Activated naive CD8-positive, alpha-beta T cell treated with anti-CD3 and anti-CD28 coated beads for 36 hours (primary cell): ENCODE measurements at places on chromosomes 6 and 20. TPM values are rescaled to one million over a fixed set of nuclear protein-coding genes. Genes with fewer than 3 reads are reported as not detected.

Gene OVOL2
- total RNA-seq, result not detected

GRCh38 chr6:87826424-87826823 is 124.4 kb upstream of the AKIRIN2 start:
- H3K27me3 ChIP-seq, result peaks cover 4% of the 10 kb centered on the region
- no peak overlapping the region for H3K4me3 ChIP-seq
- no peak overlapping the region for H3K27ac ChIP-seq
- H3K36me3 ChIP-seq, result no peaks in the 10 kb centered on the region
- DNase-seq, result no peak

- no peak overlapping the region for H3K27ac ChIP-seq
- no peaks in the 10 kb centered on the region for H3K4me1 ChIP-seq
- H3K36me3 ChIP-seq, result no peaks in the 10 kb centered on the region
- DNase-seq, result no peak
- no peaks in the 10 kb centered on the region for H3K27me3 ChIP-seq
- no peak overlapping the region for H3K4me3 ChIP-seq
These were observed 61.4 kb downstream of the CPNE5 start for GRCh38 chr6:36777801-36778200.

- no peaks in the 10 kb centered on the region for H3K36me3 ChIP-seq
- H3K27ac ChIP-seq, result no peak overlapping the region
- H3K4me1 ChIP-seq, result no peaks in the 10 kb centered on the region
These were observed 268.3 kb downstream of the CD109 start for GRCh38 chr6:73964241-73964854.

DNA sequence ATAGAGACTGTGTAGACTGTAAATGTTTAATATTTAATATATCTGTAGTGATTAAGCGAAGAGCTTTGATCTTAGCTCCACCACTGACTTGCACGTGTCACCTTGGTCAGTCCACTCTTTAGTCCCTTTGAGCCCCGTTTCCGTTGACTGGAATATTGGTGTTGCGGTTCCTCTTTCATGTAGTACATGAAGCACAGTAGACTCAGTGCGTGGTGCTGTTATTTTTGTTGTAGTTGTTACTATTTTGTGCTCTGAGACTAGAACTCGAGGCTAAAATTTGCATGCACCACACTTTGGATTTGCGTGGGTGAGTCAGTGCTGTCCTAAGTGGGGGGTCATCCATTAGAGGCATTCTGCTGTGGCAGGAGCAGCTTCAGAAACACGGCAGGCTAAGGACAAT is 291.4 kb downstream of the QKI start:
- no peaks in the 10 kb centered on the region for H3K4me1 ChIP-seq
- H3K36me3 ChIP-seq, result no peaks in the 10 kb centered on the region
- H3K27me3 ChIP-seq, result peaks cover 8% of the 10 kb centered on the region
- no peak overlapping the region for H3K4me3 ChIP-seq
- DNase-seq, result no peak
